ENCODE measurements at places on chromosomes 7 and 10.

DNA sequence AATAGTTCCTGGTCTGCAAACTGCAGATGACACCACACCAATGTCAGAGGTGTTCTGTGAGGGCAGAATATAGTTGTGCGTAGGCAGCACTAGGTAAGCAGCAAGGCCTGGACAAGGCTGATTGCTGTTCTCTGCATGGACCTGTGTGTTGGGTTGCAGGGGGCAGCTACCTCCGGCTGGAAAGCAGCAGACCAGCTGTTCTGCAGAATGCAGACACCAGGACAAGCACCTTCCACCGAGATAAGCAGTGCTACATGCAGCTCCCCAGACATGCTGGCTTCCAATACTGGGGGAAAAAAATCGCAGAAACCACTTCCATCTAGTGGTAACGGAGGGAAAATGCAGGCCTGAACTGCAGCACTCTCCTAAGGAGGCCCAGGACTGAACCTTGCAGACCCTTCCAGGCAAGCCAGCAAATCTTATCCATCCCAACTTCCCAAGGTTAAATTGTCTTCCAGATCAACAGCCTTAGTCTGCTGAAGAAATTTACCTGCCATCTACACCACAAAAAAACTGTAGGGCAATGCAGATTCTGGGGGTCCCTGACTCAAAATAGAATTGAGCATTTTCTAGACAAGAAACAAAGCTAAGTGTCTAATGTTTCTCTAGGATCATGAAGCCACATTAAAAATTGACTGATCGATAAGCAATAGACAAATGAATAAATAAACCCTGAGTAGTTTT is 50.5 kb upstream of the COBL start:
- DNase-seq, result peak; percentile 43

DNA sequence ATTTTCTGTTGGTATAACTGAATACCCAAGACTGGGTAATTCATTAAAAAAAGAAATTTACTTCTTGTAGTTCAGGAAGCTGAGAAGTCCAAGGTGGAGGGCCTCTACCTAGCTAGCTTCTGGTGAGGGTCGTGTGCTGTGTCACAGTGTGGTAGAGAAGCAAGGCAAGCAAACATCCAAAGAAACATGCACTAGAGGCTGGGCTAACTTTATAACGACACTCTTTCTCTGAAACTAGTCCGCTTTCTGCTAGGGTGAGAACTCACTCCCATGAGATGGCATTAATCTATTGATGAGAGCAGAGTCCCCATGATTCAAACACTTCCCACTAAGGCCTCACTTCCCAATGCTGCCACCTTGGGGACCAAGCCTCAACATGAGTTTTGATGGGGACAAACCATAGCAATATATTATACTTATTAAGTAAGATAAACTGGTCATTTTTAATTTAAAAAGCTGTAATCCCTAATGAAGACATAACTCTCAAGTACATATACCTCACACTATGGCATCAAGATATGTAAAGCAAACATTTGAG is 50.8 kb downstream of the PHYHIPL start:
- no peak for DNase-seq

DNA sequence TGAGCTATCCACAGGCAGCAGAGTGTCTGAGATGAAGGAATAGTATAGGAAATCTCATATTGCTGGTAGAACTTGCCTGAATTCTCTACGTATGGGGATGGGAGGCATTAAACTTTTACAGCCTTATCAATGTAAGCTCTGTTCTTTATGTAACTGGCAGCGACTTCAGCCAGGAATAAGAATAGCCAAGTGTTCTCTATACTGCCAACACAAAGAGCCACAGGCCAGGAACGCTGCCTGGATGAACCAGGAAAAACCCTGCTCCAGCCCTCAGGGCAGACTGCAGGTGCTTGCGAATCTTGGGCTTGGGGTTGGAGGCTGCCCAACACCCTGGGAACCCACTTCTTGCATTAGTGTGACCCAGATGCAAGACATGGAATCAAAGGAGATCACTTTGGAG is 6.1 kb upstream of the OLAH start:
- no peak for DNase-seq

DNA sequence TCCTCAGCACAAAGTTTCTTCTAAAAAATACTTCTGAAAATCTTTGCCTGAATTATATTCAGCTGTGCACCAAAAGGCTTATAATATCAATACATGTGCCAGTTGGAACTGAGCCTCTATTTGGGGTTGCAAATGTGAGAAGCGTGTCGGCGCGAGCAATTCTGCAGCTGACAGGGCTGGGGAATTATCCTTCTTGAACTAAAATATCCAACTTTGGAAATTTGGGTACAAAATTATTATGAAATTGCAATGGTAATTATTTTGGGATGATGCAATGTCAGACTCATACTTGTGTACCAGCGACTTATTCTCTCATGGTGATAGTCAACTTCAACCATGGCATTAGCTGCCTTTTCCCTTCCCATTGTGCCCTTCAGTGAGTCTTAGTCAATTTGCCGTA is 507.0 kb upstream of the KLF6 start:
- no peak for DNase-seq

DNA sequence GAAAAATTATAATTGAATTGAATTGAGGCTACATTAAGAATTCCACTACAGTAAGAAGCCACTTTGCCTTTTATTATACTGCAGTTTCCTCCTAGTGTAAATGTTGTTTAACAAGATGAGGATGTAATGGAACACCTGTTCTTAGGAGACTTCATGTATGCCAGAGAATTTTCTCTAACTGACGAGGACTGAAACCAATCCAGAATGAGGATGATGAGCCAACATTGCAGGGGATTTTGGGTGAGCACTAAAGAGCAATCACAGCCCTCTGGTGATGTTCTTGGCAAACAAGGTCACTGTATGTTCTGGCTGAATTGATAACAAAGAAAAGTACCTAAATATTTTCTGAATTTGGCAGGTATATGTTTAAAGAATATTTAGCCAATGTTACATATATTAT is 60.9 kb downstream of the RELN start:
- no peak for DNase-seq

GRCh38 chr7:57867884-57868701 is 418.1 kb downstream of the ZNF716 start:
- DNase-seq, result no peak

DNA sequence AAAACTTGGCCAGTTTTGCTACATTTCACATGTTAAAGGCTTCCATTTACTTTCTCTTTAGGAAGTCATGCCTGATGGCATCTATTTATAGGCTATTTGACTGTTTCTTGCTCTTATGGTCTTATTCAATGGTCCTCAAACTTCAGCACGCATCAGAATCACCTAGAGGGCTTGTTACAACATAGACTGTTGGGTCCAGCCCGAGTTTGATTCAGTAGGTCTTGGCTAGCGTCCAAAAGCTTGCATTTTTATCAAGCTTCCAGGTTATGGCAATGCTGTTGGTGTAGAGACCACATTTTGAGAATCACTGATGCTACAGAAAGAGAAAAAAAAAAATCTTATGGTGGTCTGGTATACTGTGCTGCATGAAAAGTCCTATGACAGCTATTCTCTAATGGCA is 51.9 kb downstream of the MTPN start:
- DNase-seq, result no peak

DNA sequence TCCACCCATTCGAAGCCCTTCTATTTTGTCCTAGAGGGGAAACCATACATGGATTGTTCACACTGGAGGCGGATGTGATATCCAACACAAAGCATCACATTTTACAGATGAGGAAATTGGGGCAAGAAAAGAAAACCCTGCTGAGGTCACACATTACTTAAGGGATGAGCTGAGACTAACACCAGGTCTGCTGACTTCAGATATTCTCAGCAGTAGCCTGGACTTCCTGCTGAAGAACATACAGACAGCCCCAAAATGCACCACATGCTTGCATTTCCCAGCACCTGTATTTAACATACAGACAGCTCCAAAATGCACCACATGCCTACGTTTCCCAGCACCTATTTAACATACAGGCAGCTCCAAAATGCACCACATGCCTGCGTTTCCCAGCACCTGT is 11.2 kb downstream of the GIMAP5 start:
- DNase-seq, result no peak

GRCh38 chr10:69742928-69743602 is 58.6 kb upstream of the COL13A1 start:
- no peak for DNase-seq

- no peak for DNase-seq
Measured at GRCh38 chr10:4883079-4883739, 57.2 kb downstream of the AKR1E2 start.
